Right cardiac atrium (tissue), 5 donors: ENCODE measurements at places on chromosomes 12 and 14. TPM values are rescaled to one million over a fixed set of nuclear protein-coding genes. Genes with fewer than 3 reads are reported as not detected.

- no peak for DNase-seq
Measured at GRCh38 chr14:32217301-32217700, 14.2 kb upstream of the RNU6-8 start.

GRCh38 chr14:57378661-57379060 is 11.7 kb upstream of the NAA30 start:
- DNase-seq = no peak

GRCh38 chr12:29980304-29980703 is 196.6 kb upstream of the TMTC1 start:
- no peak for DNase-seq

DNA sequence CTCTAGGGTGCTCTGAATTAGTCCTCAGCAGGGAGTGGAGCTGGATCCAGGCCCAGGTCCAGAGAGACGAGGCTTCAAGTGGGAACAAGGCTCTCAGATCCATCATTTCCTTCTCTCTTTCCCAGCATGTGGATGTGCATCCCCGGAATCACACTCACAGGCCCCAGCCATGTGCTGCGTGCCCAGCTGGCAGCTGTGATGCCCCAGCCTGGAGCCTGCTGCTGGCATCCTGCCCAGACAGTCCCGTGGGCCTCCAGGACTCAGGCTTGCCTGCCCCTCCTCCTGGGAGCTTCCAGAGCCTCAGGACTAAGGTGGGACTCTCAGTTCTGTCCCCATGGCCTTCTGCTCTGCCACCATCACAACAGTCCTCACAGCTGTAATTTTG is 6.2 kb upstream of the KRT84 start:
- peak; percentile 72 for DNase-seq

- no peak for DNase-seq
Measured at GRCh38 chr12:127008755-127009403, 1258.1 kb upstream of the TMEM132C start.

Gene RPGRIP1
- polyA plus RNA-seq = 0.27 TPM

- DNase-seq = no peak
Measured at GRCh38 chr12:81300454-81300853, 222.6 kb downstream of the ACSS3 start.

Gene FAM222A
- 14.8 TPM for polyA plus RNA-seq

Gene ERBB3
- polyA plus RNA-seq = 6.4 TPM

Gene KIF5A
- 0.20 TPM for polyA plus RNA-seq

Gene LRP1
- 55.0 TPM for polyA plus RNA-seq

DNA sequence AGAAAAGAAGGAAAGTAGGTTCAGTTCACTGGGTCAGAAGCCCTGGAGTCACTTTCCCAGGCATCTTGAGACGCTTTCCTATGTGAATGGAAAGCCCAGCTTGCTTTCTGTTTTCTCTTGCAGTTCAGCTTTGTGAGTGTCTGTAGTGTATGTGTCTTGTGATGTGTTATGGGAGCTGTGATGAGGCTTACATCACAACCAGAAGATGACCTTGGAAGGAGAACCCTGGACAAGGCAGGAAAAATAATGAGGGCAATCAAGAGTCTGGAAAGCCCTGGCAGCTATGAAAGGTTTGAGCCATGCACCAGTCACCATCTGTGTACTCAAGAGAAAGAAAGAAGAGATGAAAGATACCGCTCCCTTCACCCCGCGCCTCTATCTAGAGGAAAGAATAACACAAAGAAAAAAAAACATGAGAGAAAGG is 35.2 kb upstream of the PTGR2 start:
- DNase-seq = no peak

DNA sequence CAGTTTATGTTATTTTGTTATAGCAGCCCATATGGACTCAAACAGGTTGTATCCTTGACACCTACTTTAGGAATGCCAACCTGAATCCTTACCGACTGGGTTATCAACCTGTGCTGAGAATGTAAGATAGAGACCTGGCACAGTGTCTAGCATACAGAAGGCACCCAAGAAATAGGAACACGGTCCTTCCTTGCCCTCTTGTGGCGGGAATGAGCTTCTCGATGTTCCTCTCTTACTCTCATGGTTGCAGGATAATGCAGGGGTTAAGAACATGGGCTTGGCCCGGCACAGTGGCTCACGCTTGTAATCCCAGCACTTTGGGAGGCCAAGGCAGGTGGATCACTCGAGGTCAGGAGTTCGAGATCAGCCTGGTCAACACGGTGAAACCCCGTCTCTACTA is 6.5 kb downstream of the C12orf43 start:
- DNase-seq = no peak

DNA sequence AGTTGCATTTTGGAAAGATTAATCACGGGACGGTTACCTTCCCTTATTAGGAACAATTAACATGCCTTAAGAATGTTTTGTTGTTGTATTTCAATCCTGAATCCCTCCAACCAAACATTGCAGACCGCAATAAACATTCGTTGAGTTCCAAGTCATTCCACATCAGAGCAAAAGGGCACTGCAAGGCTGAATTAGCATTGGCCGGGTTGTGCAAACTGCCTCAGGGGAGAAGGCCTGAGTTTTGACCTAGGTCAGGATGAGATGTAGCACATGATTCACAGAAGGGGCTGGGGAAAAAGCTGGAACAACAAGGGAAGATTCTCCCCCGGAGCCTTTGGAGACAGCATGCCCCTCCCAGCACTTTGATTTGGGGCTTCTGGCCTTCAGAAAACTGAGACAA is 82.1 kb upstream of the BDKRB2 start:
- no peak for DNase-seq

DNA sequence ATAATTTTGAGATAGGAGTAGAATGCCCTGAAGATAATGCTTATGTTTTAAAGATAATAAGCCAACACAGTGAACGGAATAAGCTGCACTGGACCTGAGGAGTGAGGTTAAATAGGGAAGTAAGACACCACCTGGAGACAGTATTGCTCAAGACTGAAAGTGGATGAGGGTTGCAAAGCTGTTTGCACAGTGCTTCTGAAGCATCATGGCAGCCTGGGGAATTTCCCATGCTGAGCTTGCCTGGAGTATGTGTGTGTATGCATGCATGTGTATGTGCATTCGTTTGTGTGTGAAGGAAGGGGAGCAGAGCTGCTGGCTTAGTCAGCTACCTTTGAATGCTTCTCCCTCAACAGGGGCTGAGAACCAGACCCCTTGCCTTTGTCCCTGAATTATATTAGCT is 35.8 kb downstream of the BHLHE41 start:
- no peak for DNase-seq

Gene FAIM2
- 37.4 TPM for polyA plus RNA-seq

- DNase-seq = no peak
Measured at GRCh38 chr14:56933446-56933845, 123.2 kb upstream of the OTX2 start.

Gene SPTB
- polyA plus RNA-seq = 68.4 TPM

Gene STAC3
- polyA plus RNA-seq = 1.2 TPM

GRCh38 chr12:7832059-7832696 is 40.5 kb downstream of the SLC2A14 start:
- no peak for DNase-seq

Gene SIVA1
- polyA plus RNA-seq = 201 TPM
